Hematopoietic multipotent progenitor cell treated with erythropoietin and hydrocortisone succinate and interleukin-3 and kit ligand, for 15 days (in vitro differentiated cells): ENCODE measurements at places on chromosomes 2 and 18.

DNA sequence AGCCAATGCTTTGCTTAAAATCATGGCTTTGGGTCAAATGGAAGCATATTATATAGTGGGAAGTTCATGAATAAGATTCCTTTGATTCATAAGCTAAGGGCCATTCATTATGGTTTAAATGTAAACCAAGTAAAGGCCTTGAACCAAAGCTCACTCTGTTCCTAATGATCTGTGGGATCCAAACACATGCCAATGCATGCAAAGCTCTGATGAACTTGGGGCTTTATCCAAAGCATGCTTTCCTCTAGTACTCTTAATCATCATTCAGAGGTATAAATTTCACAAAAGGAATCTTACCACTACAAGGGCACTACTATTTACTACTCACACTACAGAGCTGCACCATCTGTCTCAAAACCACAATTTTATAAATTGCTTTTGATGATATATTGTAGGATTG, 102.8 kb upstream of the RBMS1 start:
- DNase-seq = no peak

DNA sequence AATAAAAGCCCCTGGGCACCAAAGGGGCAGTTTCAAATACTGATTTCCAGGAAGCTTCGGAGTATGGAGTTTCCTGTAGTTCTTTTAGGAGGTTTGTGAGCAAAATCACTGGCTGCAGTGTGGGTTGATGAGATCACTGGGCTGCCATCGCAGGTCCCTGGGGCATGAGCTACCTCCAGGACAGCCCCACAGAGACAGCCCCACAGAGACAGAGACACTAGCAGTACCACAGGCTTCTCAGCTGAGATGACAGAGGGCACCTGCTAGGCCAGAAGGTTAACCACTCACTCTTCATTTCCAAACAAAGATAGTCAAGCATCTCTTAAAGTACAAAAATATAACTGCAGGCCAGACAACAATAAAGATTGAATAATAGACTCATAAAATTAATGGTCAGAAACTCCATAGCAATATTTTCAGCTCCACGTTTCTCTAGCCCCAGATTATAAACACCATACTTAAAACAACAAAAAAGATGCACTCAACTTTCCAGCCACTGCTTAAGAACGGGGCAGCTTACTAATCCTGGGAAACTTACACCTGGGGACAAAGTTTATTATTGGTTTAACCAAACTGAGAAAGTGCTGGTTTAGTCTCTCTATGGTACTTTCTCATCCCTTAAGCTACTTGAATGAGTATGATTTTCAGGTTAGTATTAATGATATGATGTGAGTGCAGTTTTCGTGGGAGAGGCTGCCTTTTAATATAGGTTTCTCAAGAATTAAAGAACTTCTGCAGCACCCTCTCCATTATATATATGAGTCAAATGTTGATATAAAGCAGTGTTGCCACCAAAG, 11.6 kb downstream of the AFF3 start:
- no peak for DNase-seq

DNA sequence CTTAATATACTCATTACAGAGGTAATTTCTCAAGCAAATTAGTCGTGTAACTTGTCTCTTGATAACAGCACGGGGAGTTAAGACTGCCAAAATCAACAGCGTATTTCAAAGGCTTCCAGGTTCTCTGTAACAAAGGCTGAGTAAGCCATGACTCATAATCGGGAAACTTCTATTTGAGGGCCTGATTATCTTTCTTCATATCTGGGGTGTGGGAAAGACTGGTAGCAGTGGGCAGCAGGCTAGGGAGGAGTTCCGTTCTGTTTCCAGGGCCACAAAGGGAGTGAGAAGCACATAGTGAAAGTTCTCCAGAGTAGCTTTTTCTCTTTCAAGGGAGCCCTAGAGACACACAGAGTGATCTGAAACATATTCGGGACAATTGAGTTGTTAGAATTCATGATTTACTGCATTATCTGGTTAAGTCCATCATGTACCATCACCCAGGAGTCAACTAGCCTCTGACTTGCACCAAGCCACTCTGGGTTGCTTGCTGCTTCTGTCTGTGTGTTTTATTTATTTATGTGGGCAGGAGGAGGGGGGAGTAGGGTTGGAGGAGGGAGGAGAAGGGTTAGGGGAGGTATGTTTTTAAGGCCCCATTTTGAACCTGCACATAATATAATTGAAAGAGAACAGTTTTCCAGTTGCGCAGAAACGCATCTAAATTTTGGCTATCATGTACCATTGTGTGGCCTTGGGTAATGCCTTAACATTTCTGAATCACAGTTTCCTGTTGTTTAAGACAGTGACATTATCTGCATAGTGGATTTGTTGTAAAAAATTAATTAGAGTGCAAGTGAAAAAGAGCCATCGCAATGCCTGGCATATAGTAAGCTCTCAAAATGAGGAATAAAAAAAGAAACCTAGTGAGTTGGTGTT, 80.5 kb upstream of the ITPRID2 start:
- DNase-seq = no peak

DNA sequence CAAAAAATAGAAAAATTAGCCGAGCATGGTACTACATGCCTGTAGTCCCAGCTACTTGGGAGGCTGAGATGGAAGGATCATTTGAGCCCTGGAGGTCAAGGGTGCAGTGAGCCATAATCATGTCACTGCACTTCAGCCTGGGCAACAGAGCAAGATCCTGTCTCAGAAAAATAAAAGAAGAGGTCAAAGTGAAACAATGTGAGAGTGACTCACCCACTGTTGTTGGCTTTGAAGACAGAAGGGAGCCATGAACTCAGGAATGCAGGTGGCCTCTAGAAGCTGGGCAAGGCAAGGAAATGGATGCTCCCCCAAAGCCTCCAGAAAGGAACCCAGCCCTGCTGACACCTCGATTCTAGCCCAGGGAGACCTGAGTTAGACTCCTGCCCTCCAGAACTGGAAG, 3.7 kb upstream of the TMEM214 start:
- no peak for DNase-seq

DNA sequence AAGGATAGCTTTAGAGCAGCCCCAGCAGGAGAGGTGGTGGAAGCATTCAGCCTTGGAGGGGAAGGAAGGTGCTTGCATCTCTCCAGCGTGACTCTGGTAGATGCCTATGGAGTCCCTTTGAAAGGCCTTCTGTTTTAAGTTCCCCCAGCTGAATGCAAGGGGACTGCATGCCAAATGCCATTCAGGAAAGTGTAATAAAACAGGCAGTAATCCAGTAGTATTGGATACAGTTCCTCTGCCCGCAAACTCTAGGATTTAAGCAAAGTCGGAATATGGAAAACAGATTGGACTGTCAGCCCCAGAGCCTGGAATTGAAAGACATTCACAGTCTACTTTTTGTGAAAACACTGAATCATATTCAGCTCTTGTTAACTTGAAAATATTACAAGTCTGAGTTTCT, 125.2 kb upstream of the GAREM1 start:
- DNase-seq = no peak

DNA sequence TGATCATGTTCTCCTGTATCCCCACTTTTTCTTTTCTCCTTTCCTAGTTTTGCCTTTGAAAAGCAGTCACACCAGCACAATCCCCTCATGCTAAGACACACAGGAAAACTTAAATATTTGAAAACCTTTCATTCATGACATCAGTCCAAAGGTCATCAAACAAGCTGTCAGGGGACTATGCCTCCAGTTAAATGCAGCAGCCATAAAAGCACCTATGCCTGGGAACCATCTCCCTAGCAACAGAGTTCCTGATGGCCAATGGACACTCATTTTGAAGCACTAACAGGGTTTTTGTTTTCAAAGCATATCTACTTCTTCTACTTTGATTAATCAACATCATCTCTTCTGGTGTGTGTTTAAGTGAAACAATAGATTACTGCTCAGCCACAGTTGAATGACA, 286.4 kb upstream of the PARD3B start:
- no peak for DNase-seq

GRCh38 chr2:140791802-140792201, 1339.0 kb downstream of the LRP1B start:
- no peak for DNase-seq

DNA sequence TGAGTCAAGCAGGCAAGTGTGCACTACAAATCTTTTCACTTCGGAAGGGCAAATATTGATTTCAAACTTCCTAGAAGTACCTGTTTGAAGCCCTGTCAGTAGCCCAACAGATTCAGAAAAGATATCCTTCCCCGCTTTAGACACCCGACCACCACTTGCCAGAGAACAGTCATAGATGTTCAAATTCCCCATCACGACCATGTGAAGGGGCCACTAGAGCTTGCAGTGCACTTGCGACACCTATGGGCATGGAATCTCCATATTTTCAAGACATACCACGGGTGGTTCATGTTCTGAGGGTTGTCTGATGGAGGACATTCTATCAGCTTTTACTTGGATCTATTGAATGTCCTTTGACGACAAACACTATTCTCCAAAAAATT, 23.8 kb downstream of the GNLY start:
- DNase-seq = no peak

- DNase-seq = peak; percentile 47
These were observed 38.6 kb upstream of the NOTO start for GRCh38 chr2:73163483-73164367.

- no peak for DNase-seq
These were observed 247.5 kb downstream of the NBAS start for GRCh38 chr2:15313657-15314056.

GRCh38 chr2:190517468-190517867, 17.1 kb downstream of the NEMP2 start:
- DNase-seq = no peak

GRCh38 chr18:68441241-68441640, 273.7 kb downstream of the TMX3 start:
- no peak for DNase-seq
